ENCODE measurements at places on chromosomes 3 and 15. TPM values are rescaled to one million over a fixed set of nuclear protein-coding genes. Genes with fewer than 3 reads are reported as not detected.

DNA sequence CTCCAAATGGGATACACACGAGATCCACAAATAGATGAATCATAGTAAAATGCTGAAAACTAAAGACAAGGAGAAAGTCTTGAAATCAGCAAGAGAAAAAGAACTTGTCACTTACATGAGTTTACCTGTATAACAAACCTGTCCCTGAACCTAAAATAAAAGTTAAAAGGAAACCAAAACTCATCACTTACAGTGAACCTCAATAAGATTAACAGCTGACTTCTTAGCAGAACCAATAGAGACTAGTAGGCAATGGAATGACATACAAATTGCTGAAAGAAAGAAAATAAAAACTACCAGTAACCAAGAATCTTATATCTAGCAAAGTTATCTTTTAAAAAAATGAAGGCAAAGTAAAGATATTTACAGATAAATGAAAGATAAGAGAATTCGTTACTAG, 27.4 kb downstream of the SEC22A start:
- H3K4me1 ChIP-seq = no peaks in the 10 kb centered on the region
- H3K27me3 ChIP-seq = no peaks in the 10 kb centered on the region
- H3K36me3 ChIP-seq = peaks cover 13% of the 10 kb centered on the region

GRCh38 chr3:170128259-170128976, 53.1 kb downstream of the PHC3 start:
- no peak overlapping the region for H3K4me3 ChIP-seq
- peaks cover 29% of the 10 kb centered on the region for H3K36me3 ChIP-seq
- no peaks in the 10 kb centered on the region for H3K27me3 ChIP-seq
- DNase-seq = peak; percentile 31

DNA sequence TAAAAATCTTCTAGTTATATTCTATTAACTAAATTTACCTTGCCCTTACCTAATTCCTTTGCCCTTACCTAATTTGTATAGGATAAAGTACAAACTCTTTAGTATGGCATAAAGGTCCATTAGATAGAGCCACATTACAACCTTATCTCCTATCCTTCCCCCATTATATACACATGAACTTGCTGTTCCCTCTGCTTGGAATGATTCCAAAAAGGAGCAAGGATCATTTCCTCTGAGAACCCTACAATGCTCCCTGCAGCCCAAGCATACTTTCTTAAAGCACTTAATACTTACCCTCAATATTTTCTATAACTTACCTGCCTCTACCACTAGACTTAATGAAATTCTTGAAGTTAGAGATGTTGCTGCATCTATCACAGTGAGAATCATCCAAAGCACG, 118.9 kb upstream of the CCDC54 start:
- H3K4me1 ChIP-seq = no peaks in the 10 kb centered on the region
- H3K27me3 ChIP-seq = no peaks in the 10 kb centered on the region
- no peaks in the 10 kb centered on the region for H3K36me3 ChIP-seq
- no peak for DNase-seq
- no peak overlapping the region for H3K27ac ChIP-seq
- no peak overlapping the region for H3K4me3 ChIP-seq

DNA sequence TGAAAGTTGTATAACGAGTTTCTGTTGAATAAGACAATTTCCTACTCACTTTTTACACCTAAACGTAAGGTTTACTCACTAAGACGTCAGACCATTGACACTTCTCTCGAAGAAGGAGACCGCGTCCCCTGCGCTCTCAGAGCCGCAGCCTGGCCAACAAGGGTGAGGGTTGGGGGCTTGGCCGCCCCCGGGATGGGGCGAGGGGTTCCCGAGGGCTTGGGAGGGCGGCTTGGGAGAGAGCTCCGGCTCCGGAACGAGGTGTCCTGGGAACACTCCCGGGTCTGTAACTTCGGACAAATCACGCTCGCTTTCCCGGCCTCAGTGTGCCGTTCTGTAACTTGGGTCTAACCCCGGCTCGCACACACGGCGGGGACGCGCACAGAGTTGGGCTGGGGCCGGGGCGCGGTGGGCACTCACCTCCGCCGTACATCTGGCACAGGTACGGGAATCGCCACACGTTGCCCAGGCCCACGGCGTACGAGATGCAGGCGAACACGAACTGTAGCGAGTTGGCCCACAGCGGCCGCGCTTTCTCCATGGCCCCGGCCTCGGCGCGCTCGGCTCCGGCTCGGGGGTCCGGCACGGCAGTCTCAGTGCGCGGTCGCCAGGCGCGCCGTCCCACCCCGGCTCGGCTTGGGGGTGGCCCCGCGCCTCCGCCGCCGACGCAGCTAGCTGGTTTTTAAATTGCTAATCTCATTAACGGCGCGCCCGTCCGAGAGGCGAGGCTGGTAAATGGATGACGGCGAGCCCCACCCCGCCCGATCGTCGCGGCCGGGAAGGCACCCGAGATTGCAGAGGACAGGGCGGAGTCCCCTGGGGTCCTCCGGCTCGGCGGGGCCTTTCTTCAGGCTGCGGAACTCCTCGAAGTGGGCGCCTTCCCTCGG, at the start of gene SLC6A20:
TSS of gene SLC6A20 (minus strand) at position 655 of the 884 bp plus-strand sequence. CDS start at position 538, 117 bp downstream.
- no peaks in the 10 kb centered on the region for H3K4me1 ChIP-seq
- peaks cover 29% of the 10 kb centered on the region for H3K27me3 ChIP-seq
- no peaks in the 10 kb centered on the region for H3K36me3 ChIP-seq
- no peak within 1 kb of the TSS for H3K27ac ChIP-seq
- no peak for DNase-seq
- peak within 1 kb of the TSS; percentile 42 for H3K4me3 ChIP-seq

DNA sequence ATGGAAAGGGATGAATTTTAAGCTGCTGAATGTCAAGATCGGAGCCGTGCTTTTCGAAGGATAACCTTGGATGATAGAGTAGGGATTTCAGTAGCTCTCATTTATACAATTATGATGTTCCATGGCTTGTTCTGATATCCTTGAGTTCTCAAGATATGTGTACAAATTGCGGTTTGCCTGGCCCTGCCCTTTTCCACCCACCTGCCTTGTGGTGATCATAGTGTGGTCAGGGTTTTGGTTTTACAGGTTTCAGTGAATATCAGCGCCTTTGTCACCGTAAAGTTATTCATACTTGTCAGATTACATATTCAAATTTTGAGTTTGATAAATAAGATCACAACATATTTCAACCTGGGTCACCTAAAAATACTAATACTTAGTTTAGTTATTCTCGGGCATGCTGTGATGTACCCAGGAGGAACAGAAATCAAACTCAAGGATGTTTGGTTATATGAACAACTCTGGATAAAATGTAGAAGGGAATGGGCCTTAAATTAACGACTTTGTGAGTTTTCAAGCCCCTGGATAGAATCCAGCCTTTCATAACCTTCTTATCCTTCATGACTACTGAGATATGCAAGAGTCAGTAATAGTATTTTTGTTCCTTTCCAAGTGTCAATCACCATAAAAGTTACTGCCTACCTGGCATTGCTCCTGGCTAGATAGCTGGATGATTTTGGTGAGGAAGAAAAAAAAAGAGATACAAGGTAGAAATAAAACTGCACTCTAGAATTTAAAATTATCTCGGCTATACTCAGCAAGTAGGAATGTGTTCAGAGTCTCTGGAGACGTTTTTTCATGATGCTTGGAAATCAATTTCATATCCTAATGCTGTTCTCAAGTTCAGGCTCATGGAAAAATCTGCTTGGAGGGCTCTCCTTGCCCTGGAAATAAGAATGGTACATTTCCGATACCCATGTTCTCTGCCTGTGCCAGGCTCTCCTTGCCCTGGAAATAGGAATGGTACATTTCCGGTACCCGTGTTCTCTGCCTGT, 209.2 kb upstream of the TPRG1 start:
- H3K27me3 ChIP-seq = no peaks in the 10 kb centered on the region
- H3K4me3 ChIP-seq = no peak overlapping the region
- no peak overlapping the region for H3K27ac ChIP-seq
- H3K4me1 ChIP-seq = no peaks in the 10 kb centered on the region
- H3K36me3 ChIP-seq = no peaks in the 10 kb centered on the region

DNA sequence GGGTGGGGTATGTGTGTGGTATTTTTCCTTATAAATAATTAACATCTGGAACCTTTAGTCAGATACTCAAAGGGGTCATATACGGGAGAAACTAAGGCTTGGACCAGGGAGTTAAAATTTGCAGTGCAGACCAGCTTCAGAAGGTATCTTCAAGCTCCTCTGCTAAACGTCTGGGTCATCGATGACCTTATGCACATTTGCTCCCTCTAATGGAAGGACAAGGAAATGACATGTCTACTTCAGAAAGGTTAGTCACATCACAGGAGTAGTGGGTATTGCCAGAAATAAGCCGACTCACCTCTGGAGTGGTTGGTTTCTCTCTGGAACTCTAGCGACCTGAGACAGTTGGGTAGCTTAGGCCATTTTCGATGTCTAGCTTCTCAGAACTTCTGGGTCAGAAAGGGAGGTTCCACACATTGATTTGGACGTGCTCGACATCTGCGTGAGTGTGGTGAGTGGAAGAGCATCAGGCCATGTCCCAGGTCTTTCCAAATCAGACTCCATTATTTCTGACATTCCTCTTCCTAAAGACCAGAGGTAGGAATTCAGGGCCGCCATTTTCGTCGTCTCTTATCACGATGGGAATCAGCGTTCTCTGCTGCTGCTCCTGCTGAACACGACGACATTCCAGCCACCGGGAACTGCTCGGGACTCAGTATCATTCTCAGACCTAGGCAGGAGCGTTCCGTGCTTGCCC, 31.8 kb upstream of the RASA2 start:
- H3K27ac ChIP-seq = no peak overlapping the region
- H3K36me3 ChIP-seq = no peaks in the 10 kb centered on the region
- no peak overlapping the region for H3K4me3 ChIP-seq
- no peaks in the 10 kb centered on the region for H3K4me1 ChIP-seq
- peak; percentile 79 for DNase-seq
- no peaks in the 10 kb centered on the region for H3K27me3 ChIP-seq

DNA sequence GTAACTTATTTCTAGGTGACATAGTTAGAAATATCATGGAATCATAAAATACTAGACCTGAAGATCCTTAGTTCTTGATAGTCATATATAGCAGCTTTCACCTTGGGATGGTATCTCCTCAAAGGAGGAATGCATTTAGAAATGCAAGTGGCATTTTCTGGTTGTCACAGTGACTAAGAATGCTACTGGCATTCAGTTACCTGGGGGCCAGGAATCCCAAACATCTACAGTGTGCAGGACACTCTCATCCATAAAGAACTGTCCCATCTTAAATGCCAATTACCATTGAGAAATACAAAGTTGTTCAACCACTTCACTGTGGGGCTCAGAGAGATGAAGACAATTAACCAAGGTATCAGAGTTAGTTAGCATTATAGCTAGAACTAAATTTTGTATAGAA, 36.7 kb downstream of the MYH15 start:
- DNase-seq = no peak
- H3K36me3 ChIP-seq = no peaks in the 10 kb centered on the region
- peaks cover 21% of the 10 kb centered on the region for H3K4me1 ChIP-seq
- no peaks in the 10 kb centered on the region for H3K27me3 ChIP-seq

- no peak overlapping the region for H3K27ac ChIP-seq
- DNase-seq = no peak
- H3K4me1 ChIP-seq = no peaks in the 10 kb centered on the region
Observed at GRCh38 chr3:190773948-190774347, 88.5 kb downstream of the GMNC start.

DNA sequence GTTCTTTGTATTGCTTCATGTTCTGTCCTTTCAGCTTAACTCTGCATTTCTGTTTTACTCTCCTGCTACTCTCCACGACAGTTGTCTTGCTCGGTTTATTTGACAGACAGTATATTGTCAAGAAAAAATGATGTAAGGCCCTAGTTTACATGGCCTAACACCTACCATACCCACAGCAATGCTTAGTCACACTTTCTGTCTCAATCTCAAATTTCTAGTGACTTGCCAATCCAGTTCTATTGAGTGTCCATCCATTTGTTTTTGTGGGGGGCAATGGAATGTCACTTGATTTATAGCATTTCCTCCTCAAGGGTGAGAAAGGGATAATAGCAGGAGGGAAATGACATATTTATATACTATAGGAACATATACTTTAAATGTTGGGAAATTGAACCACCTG, 676.2 kb downstream of the NAALADL2 start:
- no peaks in the 10 kb centered on the region for H3K36me3 ChIP-seq
- no peak overlapping the region for H3K4me3 ChIP-seq
- no peaks in the 10 kb centered on the region for H3K4me1 ChIP-seq

DNA sequence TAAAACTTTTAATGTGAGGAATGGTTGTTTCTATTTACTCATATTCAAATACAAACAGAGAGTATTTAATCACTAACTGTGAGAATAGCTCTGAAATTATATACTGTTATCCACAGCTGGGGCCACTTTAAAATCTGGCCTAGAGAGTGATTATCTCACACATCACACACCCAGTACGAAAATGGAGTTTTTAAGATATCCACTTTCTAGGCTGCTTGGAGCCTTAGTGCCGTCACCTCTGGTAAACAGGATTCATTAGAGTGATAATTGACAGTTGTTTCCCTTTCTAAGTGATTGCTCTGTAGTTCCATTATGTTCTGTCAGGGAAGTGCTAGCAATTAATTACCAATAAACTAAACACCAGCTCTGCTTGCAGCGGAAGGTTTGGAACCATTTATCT, 942.4 kb downstream of the FHIT start:
- no peaks in the 10 kb centered on the region for H3K27me3 ChIP-seq
- no peaks in the 10 kb centered on the region for H3K4me1 ChIP-seq
- H3K36me3 ChIP-seq = no peaks in the 10 kb centered on the region
- no peak overlapping the region for H3K4me3 ChIP-seq
- no peak for DNase-seq
- no peak overlapping the region for H3K27ac ChIP-seq

DNA sequence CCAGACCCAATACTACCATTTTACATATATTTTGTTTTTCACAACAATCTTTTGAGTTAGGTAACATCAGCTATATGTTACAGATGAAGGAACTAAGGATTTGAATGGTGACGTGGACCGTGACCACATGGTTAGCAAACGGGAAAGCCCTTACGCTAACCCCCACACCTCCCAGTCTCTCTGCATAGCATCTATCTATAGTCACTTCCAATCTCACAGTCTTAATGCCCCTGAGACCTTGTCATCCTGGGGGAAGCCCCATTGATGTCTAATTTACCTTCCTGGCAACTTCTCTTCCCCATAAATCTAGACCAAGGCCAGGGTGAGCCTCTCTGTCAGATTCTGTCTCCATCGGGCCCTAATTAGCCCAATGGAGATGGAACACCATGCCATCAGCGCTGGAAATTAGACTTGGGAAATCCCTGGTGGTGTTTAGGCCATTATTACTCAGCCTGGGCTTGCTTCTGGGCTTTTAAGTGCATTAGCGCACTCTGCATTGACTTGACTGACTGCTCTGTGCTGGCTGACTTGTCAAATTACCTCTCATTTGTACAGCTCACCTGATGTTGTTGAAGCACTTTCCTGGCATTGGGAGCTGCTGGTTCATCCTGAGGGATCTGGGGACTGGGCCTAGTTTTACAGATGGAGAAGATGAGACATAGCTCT, 34.0 kb upstream of the SH3GL3 start:
- H3K4me3 ChIP-seq = no peak overlapping the region
- no peaks in the 10 kb centered on the region for H3K36me3 ChIP-seq
- H3K27ac ChIP-seq = no peak overlapping the region
- H3K27me3 ChIP-seq = no peaks in the 10 kb centered on the region
- no peak for DNase-seq

GRCh38 chr3:193879864-193880242, 256.1 kb upstream of the HES1 start:
- H3K4me3 ChIP-seq = no peak overlapping the region
- H3K36me3 ChIP-seq = no peaks in the 10 kb centered on the region
- no peak overlapping the region for H3K27ac ChIP-seq
- no peak for DNase-seq
- no peaks in the 10 kb centered on the region for H3K27me3 ChIP-seq

The IGSF11 gene
- not detected for total RNA-seq

The TMEM207 gene
- total RNA-seq = not detected

The RTP4 gene
- not detected for total RNA-seq

The SCAANT1 gene
- total RNA-seq = not detected

The CCDC13 gene
- not detected for total RNA-seq

The SLC27A2 gene
- total RNA-seq = 0.79 TPM

The TGM4 gene
- total RNA-seq = 0.09 TPM

The SPTBN5 gene
- 3.2 TPM for total RNA-seq
